ENCODE measurements at places on chromosomes 5 and 9. TPM values are rescaled to one million over a fixed set of nuclear protein-coding genes. Genes with fewer than 3 reads are reported as not detected.

The TRPM6 gene
- total RNA-seq = 1.7 TPM

- no peak for DNase-seq
- H3K4me3 ChIP-seq = no peak overlapping the region
- no peaks in the 10 kb centered on the region for H3K36me3 ChIP-seq
- no peak overlapping the region for H3K27ac ChIP-seq
- peaks cover 6% of the 10 kb centered on the region for H3K27me3 ChIP-seq
- H3K4me1 ChIP-seq = peaks cover 2% of the 10 kb centered on the region
Measured at GRCh38 chr9:36903541-36904435, 130.3 kb downstream of the PAX5 start.

The NLN gene
- 94.0 TPM for total RNA-seq

DNA sequence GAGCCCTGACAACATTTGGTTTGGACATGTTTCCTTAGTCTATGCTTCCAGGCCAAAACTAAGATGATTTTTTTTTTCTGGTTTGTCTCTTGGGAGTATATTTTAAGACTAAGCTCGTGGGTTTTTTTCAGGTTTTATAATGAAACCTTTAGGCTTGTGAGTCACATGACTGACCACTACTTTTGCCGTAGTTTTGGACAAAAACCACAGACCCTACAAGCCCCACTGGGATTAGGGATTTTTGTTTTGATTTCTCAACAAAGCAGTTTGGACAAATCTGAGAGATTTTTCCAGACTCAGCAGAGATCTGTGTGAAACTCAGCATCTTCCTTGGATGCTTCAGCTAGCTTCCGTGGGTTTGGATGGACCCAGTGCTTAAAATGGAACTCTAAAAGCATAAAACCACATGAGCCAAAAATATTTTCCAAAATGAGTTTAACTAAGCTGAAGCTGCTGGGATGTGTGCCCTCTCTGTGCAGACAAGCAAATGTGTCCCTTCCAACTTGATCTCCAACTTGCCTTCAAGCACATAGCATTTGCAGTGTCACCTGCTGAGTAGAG lies 70.3 kb upstream of the SMIM15 start:
- DNase-seq = no peak
- H3K4me1 ChIP-seq = no peaks in the 10 kb centered on the region
- no peak overlapping the region for H3K4me3 ChIP-seq
- no peak overlapping the region for H3K27ac ChIP-seq
- no peaks in the 10 kb centered on the region for H3K27me3 ChIP-seq

The NR2F1-AS1 gene
- 0.39 TPM for total RNA-seq

The C8G gene
- total RNA-seq = 14.5 TPM

GRCh38 chr5:134392301-134392700 lies 19.4 kb downstream of the CDKN2AIPNL start:
- H3K4me1 ChIP-seq = no peaks in the 10 kb centered on the region
- no peak overlapping the region for H3K27ac ChIP-seq
- no peak overlapping the region for H3K4me3 ChIP-seq
- no peak for DNase-seq

The DMRT2 gene
- 0.56 TPM for total RNA-seq

DNA sequence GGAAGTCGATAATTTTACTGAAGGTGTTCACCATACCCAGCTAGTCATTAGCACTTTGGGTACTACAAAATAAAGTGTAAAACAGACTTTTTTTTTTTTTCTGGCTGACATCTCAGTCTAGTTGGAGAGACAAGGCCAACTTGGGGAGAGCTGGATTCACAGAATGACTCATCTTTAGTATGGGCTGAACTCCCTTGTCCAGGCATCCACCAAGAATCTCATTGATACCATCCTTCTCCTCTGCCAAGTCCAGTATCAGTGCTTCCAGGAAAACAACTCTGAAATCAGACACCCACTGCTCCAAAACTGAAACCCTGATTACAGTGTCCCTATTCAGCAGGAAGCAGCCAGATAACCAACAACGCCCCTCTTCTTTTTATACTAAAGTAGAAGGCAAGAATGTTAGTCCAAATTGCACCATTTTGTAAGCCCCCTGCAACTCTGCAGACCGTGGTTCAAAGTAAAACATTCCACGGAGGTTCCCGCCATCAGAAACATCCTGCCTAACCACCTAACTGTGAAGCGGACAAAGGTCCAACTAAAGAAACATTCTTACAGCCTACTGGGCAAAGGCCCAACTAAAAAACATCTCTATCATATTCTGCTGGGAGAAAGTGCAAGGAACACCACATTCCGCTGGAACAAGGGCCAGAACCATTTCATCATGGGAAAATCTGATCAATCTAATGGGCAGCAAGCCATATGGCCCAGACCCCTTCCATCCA lies 728.2 kb downstream of the BRINP1 start:
- H3K36me3 ChIP-seq = peaks cover 3% of the 10 kb centered on the region
- H3K4me1 ChIP-seq = no peaks in the 10 kb centered on the region
- no peak overlapping the region for H3K27ac ChIP-seq
- no peak for DNase-seq

The HSPB3 gene
- total RNA-seq = not detected

- peaks cover 5% of the 10 kb centered on the region for H3K36me3 ChIP-seq
- H3K27ac ChIP-seq = no peak overlapping the region
- DNase-seq = no peak
- H3K27me3 ChIP-seq = no peaks in the 10 kb centered on the region
- peaks cover 2% of the 10 kb centered on the region for H3K4me1 ChIP-seq
- H3K4me3 ChIP-seq = no peak overlapping the region
Measured at GRCh38 chr5:150787656-150788055, 9.1 kb downstream of the SMIM3 start.

DNA sequence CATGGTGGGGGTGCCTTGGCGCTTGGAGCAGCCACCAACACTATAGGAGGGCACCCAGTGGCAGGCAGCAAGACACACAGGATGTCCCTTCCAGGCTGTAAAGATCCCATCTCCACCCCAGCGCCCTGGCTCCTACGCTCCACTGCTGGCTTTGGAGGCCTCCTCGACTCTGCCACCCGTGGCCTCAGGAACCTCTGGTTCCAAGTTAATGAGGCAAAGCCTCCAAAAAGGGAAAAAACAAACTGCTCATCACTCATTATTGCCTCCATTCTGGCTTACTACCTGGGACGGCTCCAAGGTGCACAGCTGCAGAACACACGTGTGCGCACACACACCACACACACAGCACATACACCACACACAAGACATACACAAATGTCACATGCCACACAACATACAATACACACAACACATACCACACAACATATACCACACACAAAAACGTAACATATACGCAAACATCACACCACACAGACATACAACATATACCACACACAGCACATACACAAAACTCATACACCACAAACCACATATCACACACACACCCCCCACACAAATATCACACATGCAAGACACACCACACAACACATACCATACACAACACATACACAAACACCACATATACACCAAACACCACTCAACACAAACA lies 45.3 kb downstream of the ROR2 start:
- peaks cover 51% of the 10 kb centered on the region for H3K4me1 ChIP-seq
- H3K27me3 ChIP-seq = no peaks in the 10 kb centered on the region
- H3K4me3 ChIP-seq = no peak overlapping the region
- H3K36me3 ChIP-seq = no peaks in the 10 kb centered on the region
- DNase-seq = no peak
- H3K27ac ChIP-seq = no peak overlapping the region

DNA sequence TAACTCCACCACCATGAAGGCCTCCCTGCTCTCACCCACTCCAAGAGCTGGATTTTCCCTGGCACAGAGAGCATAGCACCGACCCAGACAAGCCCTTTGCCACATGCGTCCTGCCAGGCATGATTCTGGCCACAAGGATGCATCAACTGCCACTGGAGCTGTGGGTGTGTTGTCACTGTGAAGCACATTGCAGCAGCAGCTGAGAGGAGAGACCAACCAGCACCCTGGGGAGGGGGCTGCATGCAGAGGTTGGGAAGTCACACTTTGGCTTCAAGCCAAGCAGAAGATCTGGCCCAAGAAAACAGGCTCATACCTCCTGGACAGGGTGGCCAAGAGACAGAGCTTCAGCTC lies 22.6 kb upstream of the PTGES start:
- DNase-seq = no peak
- H3K4me3 ChIP-seq = no peak overlapping the region
- peaks cover 5% of the 10 kb centered on the region for H3K36me3 ChIP-seq

DNA sequence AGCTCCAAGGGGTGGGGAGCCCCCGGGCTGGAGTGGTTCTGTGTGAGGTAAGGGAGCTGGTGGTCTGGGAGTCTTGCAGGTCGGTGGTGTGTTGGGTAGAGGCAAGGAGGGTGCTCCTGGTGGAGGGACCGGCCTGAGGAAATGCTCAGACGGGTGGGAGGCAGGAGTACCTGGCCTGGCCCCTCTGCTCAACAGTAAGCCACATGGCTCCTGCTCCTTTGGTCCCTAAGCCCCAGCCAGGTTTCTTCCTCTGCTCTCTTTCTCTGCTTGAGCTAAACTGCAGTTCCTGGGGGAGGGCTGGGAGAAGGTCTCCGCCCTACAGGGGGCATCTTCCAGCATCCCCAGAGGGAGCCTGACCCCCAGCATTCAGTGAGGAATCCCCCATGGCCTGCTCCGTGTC lies 17.2 kb downstream of the TSPAN17 start:
- peaks cover 3% of the 10 kb centered on the region for H3K27me3 ChIP-seq
- peaks cover 9% of the 10 kb centered on the region for H3K4me1 ChIP-seq
- no peak for DNase-seq
- no peak overlapping the region for H3K27ac ChIP-seq

GRCh38 chr9:70772601-70773000 lies 348.8 kb downstream of the TRPM3 start:
- H3K27me3 ChIP-seq = peaks cover 2% of the 10 kb centered on the region
- no peak overlapping the region for H3K27ac ChIP-seq
- H3K36me3 ChIP-seq = no peaks in the 10 kb centered on the region
- no peak for DNase-seq
- H3K4me1 ChIP-seq = no peaks in the 10 kb centered on the region
- H3K4me3 ChIP-seq = no peak overlapping the region

The INSL6 gene
- total RNA-seq = not detected

The BTNL8 gene
- not detected for total RNA-seq

GRCh38 chr5:179267071-179267670 lies 78.1 kb downstream of the ADAMTS2 start:
- H3K4me1 ChIP-seq = peaks cover 21% of the 10 kb centered on the region
- H3K27me3 ChIP-seq = peaks cover 5% of the 10 kb centered on the region
- H3K4me3 ChIP-seq = no peak overlapping the region
- peak; percentile 14 for DNase-seq

- H3K4me1 ChIP-seq = no peaks in the 10 kb centered on the region
- H3K4me3 ChIP-seq = no peak overlapping the region
- no peaks in the 10 kb centered on the region for H3K36me3 ChIP-seq
- H3K27ac ChIP-seq = no peak overlapping the region
- H3K27me3 ChIP-seq = no peaks in the 10 kb centered on the region
Measured at GRCh38 chr5:86439593-86440110, 178.1 kb upstream of the COX7C start.

- no peak overlapping the region for H3K27ac ChIP-seq
- peaks cover 9% of the 10 kb centered on the region for H3K27me3 ChIP-seq
- no peak for DNase-seq
Measured at GRCh38 chr9:133526721-133527321, 2.1 kb upstream of the MYMK start.

DNA sequence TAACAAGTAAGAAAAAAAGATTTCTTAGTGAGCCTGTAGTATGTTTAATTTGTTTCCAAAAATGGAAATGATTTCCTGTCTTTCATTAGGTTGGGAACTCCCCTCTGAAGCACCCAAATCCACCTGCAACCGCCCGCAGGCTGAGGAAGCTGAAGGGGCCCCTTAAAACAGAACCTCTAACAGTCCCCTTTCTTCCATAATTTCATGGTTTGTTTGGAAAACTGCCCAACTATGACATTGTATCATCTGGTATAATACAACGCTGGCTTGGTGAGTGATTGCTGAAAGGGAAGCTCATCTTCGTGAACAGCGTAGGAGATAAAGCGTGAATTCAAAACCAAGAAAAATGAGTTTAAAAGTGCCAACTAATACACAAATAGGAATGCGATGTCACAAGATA lies 215.5 kb downstream of the FSTL4 start:
- no peaks in the 10 kb centered on the region for H3K4me1 ChIP-seq
- H3K27me3 ChIP-seq = peaks cover 13% of the 10 kb centered on the region
- DNase-seq = no peak
- no peak overlapping the region for H3K27ac ChIP-seq
- peaks cover 21% of the 10 kb centered on the region for H3K36me3 ChIP-seq

- peaks cover 14% of the 10 kb centered on the region for H3K4me1 ChIP-seq
- DNase-seq = peak; percentile 83
- H3K4me3 ChIP-seq = no peak overlapping the region
- peak overlapping the region; percentile 17 for H3K27ac ChIP-seq
- H3K36me3 ChIP-seq = no peaks in the 10 kb centered on the region
Measured at GRCh38 chr9:136629879-136630661, 32.6 kb upstream of the EGFL7 start.

- H3K4me3 ChIP-seq = no peak overlapping the region
- no peak for DNase-seq
- no peaks in the 10 kb centered on the region for H3K36me3 ChIP-seq
- H3K27ac ChIP-seq = no peak overlapping the region
- peaks cover 4% of the 10 kb centered on the region for H3K27me3 ChIP-seq
Measured at GRCh38 chr9:38158628-38159027, 89.6 kb upstream of the SHB start.

Measured in glutamatergic neuron (in vitro differentiated cells).